B cell (primary cell): ENCODE measurements at places on chromosomes 4 and X.

- no peak for DNase-seq
Observed at GRCh38 chr4:99324979-99325378, 3.8 kb upstream of the ADH1B start.

- no peak for DNase-seq
Observed at GRCh38 chr4:65391814-65392213, 278.5 kb downstream of the EPHA5 start.

GRCh38 chr4:26201120-26201519 lies 119.7 kb upstream of the RBPJ start:
- no peak for DNase-seq

GRCh38 chr4:138348055-138348454 lies 105.9 kb upstream of the SLC7A11 start:
- DNase-seq, result no peak

DNA sequence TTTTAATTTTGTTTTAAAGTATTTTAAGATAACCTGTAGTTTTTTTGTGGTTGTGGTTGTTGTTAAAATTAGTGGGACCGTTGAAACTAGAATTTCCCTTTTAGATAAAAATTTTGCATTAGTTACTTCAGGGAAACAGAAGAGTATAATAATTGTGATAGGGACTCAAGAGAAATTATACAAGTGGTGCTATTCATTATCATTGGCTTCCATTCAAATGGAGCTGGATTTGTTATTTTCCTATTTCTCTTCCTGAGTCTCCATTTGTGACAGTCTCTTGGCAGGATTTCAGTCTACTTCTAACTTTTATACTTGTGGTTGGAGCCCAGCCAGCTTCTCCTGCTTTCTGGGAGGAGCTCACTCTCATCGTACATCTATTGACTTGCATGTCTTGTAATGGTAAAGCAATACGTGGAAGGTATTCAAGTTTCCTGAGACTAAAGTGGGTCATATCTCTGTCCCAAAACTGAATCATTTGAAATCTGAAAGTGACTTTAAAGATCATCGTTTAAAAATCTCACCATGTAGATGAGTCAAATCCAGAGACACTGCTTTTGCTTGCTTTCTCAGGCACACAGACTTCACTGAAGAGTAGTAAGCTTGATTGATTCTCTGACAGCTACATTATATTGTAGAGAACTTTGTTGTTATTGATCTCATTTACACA lies 155.8 kb downstream of the RPA4 start:
- no peak for DNase-seq

DNA sequence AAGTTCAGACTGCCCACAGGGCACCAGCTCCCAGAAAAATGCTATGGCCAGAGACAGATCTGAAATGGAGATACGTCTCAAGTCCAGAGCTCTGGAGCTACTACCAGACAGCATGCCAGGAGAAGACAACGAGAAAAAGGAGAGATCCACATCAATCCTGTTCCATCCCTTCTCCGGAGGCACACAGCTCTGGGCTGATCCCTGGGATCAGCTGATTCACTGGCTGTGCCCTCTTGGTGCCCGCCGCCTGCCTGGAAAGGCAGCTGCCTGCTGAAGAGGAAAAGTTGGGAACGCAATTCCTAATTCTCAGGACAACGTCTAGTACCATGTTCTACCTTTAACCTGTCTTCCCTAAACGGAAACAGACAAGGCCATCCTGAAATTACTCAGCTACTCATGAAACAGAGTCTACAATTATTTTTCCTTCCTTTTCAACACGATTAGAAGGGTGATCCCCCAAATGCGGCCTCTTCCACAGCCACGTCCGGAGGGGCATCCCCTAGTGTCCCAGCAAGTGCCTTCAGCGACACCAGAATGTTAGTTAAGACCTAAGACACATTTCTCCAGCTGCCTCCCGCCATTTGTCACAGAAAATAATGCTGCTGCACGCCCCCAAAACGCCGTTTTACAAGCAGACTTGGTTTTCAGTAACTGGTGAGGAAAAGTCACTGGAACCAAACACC lies 2.4 kb downstream of the ZFYVE28 start:
- no peak for DNase-seq

- DNase-seq, result no peak
Observed at GRCh38 chr4:92524131-92524530, 220.4 kb downstream of the GRID2 start.

DNA sequence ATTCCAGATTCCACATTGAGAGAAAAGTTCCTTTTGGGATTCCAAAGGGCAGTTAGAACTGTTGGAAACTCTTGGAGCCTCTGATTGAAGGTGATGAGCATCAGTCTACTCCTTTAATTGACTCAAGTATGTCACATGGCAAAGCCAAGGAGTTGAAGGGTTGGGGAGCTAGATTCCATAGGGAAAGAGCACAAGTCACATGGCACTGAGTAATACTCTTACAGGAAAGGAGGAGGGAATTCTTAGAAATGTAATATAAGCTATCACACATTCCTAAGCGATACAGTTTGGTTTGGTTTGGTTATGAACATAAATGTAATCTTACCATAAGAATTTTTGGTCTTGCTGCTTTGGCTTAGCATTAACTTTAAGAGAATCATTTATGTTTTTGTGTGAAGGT lies 15.7 kb downstream of the SPCS3 start:
- no peak for DNase-seq

GRCh38 chr4:80484712-80485111 lies 149.2 kb downstream of the CFAP299 start:
- no peak for DNase-seq
